ENCODE measurements at places on chromosomes 2 and 18.

GRCh38 chr2:204795156-204795555 lies 249.9 kb downstream of the PARD3B start:
- DNase-seq = no peak

DNA sequence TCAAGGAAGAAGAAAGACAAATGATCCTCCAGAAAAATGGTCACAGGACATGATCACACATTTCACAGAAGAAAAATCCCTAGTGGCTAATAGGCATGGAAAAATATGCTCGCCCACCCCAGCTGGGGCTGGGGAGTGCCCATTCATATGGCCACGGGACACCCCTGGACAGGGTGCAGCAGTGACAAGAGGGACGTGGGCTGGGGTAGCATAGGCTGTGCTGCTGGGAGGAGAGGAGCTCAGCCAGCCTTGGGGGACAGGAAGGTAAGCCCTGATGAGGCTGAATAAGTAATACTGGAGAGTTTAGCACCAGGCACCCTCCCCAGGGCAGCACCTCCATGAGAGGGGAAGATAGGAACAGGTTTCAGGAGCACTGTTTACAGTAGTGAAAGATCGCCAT lies 254.9 kb upstream of the HS6ST1 start:
- DNase-seq = no peak

GRCh38 chr2:191746346-191747169 lies 68.6 kb downstream of the NABP1 start:
- no peak for DNase-seq

DNA sequence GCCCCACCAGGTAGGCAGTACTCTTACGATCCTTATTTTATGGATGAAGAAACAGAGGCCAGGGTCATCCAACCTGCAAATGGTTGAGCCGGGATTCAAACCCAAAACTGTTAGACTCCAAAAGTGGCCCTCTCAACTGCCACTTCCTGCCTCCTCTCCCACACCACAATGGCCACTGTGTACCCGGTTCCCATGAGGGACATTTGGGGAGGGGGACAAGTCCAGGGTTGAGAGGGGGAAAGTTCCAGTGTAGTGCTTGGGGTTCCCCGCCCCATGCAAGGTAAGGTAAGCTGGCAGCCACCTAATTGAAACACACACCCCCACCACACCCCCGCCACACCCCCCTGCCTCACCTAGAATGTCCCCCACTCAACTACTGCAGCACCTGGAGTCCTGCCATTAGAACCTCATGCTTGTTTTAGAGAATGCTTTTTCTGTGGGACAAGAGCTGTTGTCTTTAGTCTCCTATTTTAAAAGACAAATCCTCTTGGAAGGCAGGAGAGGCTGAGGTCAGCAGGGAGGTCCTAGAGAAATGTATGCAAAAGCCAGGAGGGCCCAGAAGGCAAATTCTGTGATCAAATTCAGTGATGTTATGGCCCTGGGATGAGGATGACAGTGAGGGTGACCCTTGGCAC lies 145.2 kb downstream of the ZFP36L2 start:
- DNase-seq = no peak

GRCh38 chr2:63696496-63696895 lies 107.7 kb downstream of the MDH1 start:
- DNase-seq = no peak

GRCh38 chr2:64625299-64626145 lies 28.2 kb downstream of the SERTAD2 start:
- no peak for DNase-seq

- no peak for DNase-seq
Measured at GRCh38 chr2:165074884-165075283, 119.6 kb upstream of the SLC38A11 start.

GRCh38 chr2:69762513-69763494 lies 20.9 kb downstream of the ANXA4 start:
- no peak for DNase-seq

DNA sequence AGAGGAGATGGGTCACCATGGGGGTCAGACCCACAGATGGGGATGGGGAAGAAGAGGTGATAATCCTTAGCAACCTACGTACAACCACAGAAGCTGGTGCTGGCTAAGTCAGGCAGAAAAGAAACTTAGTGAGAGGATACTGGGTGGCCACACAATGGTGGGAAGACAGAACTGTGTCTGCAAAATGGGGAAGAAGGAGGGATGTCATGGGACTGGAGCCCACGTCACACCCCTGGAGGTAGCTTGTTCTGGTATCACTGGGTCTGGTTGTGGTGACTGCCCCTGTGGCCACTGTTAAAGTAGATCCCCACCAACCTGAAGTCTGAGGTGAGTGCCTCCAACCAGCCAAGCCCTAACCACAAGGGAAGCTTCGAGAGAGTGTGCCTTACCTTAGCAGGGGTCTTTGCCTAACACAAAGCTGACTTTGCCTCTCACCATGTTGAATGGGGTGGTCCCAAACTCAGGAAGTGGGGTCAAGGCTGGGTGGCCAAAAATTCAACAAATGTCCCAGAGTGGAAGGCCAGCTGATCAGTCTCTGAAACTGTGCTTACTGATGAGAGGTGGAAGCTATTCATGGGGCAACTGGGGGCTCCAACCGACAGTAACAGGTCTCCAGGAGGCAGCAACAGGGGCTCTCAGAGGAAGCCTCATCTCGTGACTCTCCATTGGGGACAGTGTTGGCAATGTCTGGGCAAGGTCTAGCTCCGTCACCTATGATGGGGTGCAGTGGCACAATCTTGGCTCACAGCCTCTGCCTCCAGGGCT lies 64.8 kb upstream of the SLC1A4 start:
- no peak for DNase-seq

DNA sequence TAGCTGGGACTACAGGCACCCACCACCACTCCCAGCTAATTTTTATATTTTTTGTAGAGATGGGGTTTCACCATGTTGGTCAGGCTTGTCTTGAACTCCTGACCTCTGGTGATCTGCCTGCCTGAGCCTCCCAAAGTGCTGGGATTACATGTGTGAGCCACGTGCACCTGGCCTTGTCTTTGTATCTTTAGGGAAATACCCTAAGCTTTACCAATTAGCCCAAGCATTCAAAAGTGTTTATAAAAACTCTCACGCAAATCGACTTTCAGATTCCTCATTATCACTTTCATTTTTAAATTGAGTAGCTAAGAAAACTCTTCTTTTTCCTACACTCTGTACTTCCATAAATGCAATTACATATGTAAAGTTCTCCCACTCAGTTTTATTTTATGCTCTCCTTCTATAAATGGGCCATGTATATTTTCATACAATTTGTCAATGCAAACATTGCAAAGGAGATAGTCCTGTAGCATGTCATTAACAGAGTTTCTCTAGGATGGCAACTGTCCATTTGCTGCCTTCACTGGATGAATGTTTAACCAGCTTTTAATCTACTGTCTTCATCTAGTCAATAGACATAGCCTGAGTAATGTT lies 326.2 kb upstream of the LRATD1 start:
- no peak for DNase-seq

DNA sequence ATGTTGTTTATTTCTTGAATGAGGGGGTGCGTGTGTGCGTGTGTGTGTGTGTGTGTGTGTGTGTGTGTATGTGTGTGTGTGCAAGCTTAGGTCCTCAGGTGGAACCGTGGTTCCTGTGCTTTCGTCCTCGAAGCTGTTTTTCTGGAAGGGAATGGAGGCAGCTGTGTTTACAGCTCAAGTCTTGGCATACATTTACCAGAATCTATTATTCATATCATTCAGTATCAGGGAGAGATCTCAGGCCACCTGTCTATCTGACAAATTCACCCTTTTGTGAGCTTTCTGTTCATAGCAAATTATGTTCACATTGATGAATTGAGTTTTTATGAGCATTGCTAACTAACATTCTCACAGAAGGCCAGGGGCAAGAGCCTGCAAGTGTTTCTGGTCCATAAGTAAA lies 550.4 kb downstream of the ARHGAP15 start:
- peak; percentile 85 for DNase-seq

DNA sequence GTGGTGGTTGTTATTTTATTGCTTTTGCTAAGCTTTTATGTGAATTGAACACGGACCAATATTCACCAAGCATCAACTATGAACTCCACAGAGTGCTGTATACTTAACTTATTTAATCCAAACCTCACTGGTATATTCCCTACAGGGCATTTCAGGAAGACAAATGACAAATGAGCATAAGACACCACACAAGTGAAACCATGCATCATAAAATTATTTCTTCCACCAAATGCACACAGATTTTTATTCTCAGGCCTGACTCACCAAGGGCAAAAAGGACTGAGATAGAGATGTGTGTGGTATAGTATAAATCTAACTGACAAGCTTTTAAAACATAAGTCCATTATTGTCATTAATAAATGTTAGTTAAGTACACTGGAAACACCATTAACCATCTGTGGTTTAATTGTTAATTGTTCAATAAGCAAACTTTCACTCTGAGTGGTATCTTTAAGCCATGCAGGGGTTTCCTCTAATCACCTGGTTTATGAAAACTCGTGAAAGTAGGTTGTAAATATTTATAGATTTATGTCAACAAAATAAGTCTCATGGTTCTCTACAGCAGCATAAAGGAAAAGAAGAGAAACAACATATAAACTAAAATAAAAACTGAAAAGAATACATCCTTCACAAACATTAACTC lies 77.6 kb upstream of the CRIM1 start:
- DNase-seq = no peak
